ENCODE measurements at places on chromosomes 16 and 17. TPM values are rescaled to one million over a fixed set of nuclear protein-coding genes. Genes with fewer than 3 reads are reported as not detected.

HES7 gene
- total RNA-seq: 1.3 TPM

SCRN2 gene
- 35.5 TPM for total RNA-seq

LGALS9B gene
- not detected for total RNA-seq

PMFBP1 gene
- total RNA-seq: 0.04 TPM

GRCh38 chr17:49901460-49902331, 53.8 kb upstream of the TAC4 start:
- DNase-seq: peak; percentile 83

DNA sequence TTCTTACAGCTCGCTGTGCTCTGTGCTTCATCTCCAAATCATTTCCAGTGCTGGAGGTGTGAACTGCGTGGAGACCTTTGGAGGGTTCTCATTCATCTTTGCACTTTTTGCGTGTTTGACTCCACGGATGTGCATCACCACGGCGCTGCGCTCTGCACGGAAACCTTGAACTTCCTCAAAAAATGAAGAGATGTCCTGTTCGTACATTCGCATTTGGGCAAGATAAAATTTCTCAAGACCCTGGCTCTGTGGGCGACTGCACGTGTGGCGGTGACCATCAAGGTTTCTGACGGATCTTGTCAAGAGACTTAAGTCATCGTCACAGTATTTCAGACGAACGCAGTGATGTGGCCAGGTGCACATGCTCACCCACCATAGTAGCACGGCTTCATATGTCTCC, 10.3 kb upstream of the PVALEF start:
- DNase-seq: peak; percentile 27

All from H7 (cell line).